AG08395 (cell line): ENCODE measurements at places on chromosomes 3 and 15.

GRCh38 chr15:77168141-77168540 lies 97.2 kb upstream of the TSPAN3 start:
- no peak for DNase-seq

DNA sequence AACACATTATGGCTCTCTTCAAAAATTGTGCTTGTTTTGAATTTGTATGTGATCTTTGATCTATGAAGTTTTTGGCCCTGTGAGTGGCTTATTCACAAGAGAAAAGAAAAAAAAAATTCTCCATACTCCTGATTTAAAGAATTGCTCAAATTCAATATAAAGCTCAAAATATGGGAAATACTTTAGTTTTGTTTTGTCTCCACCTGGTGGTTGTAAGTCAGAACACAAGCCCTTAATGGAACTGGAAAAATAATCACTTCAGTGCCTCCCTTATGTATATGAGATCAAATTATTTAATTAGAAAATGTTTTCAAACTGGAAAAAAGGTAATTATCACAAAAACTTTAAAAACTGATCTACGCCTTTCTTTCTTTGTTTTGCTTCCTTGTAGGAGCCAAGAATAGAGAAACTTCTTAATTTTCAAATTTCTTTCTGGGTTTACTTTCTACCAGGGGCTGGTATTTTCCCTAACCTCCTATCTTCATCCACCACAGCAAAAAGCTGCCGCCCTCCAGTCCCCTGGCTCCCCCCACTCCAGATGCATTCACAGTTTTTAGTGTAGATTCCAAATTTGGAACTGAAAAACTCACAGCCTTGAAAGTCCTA lies 50.6 kb downstream of the SERP1 start:
- DNase-seq: peak; percentile 58

GRCh38 chr3:120693439-120694171 lies 11.6 kb upstream of the HGD start:
- peak; percentile 35 for DNase-seq

DNA sequence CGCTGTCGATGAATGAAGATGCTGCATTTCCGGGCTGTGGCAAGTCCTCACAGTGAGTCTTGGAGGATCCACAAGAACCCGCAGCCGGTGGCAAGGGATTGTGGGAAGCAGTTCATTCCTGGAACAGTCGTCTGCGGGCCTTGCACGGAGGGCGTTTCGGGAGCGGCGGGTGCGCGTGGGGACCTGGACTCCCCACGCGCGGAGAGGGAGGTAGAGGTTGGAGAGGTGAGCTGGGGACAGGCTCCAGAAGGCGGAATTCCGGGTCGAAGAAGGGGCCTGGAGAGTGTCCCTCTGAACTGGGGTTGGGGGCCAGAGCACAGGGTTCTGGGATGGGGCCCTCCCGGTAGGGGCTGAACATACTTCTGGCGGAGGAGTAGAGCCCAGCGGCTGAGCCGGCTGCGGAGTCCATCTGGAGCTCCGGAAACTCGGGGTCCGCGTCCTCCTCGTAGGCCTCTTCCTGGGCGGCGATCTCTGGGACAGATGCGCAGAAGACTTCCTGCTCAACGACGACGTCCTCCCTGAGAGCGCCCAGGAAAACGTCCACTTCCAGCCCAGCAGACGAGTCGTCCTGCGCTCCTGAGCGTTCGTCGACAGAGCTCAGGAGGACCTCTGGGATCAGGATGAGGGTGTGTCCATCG lies 593 bp downstream of the PRR23A start:
- no peak for DNase-seq

DNA sequence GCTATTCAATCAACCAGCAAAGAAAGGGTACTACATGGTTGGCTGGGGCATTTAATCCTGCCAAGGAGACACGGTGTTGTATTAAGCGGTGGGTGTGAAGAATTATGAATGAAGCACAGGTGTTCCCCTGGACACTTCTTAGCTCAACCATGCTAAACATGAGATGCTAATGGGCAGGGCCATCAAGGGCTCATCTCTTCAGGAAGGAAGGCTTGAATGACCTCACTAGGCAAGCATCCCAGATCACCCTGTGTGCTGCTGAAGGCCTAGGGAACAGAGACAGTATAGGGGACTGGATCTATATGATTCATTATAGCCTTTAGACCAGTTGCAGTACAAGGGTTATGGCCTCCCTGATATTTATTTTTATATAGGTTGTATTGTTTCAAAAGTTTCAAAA lies 221.3 kb upstream of the SLCO3A1 start:
- no peak for DNase-seq

DNA sequence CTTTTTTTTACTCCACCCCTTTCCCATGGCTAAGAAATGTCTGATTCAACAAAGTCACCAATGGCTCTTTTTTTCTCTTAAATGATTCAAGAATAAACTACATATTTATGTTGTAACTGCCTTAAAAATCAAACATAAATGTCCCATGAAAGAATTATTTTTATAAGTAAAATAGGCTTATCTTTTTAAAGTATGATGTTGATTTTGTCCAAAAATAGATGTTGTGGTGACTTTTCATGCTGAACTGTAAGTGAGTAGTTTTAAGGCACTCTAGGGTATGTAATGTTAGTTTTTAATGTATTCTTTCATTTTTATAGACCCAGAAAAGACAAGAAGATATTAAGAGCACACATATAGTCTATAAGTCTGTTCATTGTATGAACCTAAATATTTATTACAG lies 594.9 kb downstream of the NLGN1 start:
- DNase-seq: no peak

- DNase-seq: no peak
Measured at GRCh38 chr3:62143843-62144450, 229.4 kb downstream of the FEZF2 start.

- DNase-seq: no peak
Measured at GRCh38 chr3:66673293-66673692, 172.5 kb upstream of the LRIG1 start.

GRCh38 chr3:13022348-13023234 lies 50.6 kb downstream of the IQSEC1 start:
- DNase-seq: peak; percentile 76

DNA sequence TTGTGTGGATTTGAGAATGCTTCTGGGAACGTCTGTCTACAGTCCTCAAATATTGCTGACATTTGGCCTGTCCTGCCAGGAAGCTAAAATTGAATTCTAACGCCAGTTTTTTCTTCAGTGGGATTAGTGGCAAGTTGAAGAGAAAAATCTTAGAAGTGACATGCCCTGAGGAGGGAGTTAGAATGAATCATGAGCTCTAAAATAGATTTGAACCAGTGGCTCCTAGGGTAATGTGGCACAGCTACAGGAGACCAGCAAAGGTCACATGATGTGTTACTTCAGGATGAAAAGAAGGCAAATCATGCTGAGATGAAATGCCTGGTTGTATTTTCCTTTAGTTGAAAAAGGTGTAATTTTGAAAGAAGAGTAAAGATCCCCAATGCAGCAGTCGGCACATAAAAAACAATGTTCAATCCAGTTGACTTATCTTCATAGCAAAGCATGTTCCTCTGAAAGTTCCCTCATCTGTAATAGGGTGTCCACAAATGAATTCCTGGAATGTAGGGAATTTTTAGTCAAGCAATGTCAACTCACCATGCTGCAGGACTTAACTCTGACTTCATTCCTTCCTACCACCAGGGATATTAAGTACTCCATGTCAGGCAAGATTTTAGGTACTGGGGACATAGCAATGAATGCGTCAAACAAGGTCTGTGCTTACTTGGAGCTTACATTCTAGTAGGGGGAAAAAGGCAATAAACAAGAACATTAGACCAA lies 171.6 kb downstream of the CADPS start:
- DNase-seq: no peak

GRCh38 chr3:113560831-113561623 lies 28.7 kb downstream of the SIDT1 start:
- DNase-seq: no peak

DNA sequence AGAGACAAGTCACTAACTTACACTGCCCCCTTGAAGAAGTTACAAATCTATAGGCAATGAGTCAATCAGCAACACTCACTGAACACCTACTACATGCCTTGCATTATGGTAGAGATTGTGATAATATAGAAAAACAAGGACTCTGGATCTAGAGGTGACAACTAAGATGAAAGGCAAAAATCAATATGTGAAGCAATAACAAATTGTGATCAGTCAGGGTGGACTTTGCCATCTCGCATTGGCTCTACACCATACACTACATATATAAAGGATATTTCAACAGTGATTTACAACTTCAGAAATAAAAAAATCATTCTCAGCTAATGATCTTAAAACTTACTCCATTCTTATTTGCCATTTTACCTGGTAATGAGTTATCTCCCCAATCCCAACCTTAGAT lies 210.7 kb upstream of the CD96 start:
- no peak for DNase-seq

DNA sequence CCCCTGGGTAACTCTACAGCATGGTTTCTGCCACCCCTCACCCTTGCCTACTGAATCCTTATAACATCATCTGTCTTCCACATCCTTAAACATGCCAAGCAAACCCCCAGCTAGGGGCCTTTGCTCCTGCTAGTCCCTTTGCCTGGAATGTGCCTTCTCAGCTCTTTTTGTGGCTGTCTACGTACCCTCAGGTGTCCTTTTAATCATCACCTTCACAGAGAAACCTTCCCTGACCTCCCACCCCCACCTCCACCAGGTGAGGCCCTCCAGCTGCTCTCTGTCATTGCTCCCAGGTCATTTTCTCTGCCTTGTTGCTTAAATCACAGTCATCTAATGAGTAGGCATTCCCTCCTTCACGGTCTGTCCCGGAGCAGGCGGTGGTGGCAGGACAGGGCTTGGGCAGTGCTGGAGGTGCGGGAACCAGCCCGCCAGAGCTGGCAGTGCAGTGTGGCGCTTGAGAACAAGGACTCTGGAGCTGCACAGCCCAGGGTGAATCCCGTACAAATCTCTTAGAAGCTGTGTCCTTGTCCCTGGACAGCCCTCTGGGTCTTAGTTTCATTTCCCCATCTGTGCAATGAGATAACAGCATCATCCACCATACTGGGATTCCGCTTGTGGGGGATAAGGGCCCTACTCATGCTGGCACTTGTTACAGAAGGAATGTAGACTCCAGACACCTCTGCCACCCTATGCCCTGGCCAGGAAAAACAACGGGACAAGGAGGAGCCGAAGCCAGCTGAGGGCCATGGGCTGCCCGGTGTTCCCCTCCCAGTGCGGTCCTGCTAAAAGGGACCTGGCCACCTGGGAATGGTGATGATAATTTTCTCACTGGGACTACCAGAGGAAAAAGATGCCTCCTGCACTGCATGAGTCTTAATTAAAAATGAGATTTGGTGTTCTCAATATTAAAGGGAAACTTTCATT lies 52.1 kb upstream of the IQSEC1 start:
- no peak for DNase-seq

- DNase-seq: no peak
Measured at GRCh38 chr3:152319831-152320617, 51.3 kb downstream of the MBNL1 start.

GRCh38 chr3:11553436-11554235 lies 90.1 kb downstream of the VGLL4 start:
- no peak for DNase-seq
